ENCODE measurements at places on chromosomes 16 and 17.

GRCh38 chr16:50597563-50598255, 49.5 kb downstream of the NKD1 start:
- no peak for DNase-seq

GRCh38 chr16:26561303-26561702, 505.4 kb upstream of the C16orf82 start:
- no peak for DNase-seq

- no peak for DNase-seq
Measured at GRCh38 chr16:24838554-24839266, 7.1 kb upstream of the SLC5A11 start.

DNA sequence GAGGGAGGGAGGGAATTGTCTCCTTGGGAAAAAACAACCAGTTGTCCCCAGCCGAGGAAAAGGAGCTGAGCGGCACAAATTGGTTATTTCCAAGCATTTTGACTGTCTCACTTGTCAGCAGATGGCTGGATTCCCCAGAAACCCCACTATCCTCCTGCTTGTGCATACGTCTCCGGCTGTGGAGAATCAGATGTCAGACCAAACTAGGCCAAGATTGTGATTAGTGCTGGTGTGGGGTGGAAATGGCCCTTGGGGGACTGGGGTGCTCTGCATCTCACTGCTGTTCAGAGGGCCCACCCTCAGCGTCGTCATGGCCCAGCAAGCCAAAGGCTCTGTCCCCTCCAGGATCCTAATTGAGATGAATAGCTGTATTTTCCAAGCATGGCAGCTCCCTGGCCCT, 131.7 kb upstream of the HSBP1 start:
- no peak for DNase-seq

- no peak for DNase-seq
Measured at GRCh38 chr17:28887871-28888471, 9.6 kb downstream of the FLOT2 start.

DNA sequence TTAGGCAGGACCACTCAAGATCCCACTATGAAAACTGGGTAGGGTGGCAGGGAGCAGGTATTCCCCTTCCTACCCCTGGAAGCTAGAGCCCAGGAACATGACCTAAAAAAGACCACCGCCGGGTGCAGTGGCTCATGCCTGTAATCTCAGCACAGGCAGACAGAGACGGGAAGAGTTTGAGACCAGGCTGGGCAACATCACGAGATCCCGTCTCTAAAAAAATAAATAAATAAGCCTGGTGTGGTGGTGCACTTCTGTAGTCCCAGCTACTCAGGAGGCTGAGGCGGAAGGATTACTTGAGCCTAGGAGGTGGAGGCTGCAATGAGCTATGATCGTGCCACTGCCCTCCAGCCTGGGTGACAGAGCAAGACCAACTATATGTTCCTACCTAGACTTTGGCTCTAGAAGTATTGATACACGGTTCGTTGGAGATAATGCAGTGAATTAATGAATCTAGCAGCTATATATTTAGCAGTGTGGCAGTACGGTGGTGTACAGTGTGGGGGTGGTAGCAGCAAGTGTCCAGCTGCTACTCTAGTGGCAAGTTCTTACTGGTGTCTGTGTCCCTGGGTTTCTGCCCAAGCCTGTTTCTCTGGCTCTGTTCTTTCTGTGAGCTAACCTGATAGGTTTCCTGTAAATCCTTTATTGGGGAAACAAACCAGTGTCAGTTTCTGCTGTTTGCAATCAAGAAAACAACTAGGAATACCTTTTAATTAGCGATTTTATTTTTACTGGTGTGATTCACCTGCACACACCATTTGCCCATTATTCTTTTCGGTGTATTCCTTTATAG, 3.3 kb upstream of the USP31 start:
- DNase-seq = no peak

- no peak for DNase-seq
Measured at GRCh38 chr16:77823067-77823466, 34.7 kb downstream of the VAT1L start.

GRCh38 chr17:31269578-31269983, 27.5 kb downstream of the OMG start:
- no peak for DNase-seq

GRCh38 chr17:44314524-44314868, 6.1 kb downstream of the RUNDC3A start:
- no peak for DNase-seq

- DNase-seq = no peak
Measured at GRCh38 chr17:77214743-77215142, 74.0 kb downstream of the SEC14L1 start.

GRCh38 chr17:79356839-79357447, 253.9 kb downstream of the RBFOX3 start:
- no peak for DNase-seq

- DNase-seq = no peak
Measured at GRCh38 chr16:87216148-87216840, 100.9 kb downstream of the C16orf95 start.

- no peak for DNase-seq
Measured at GRCh38 chr16:15879255-15879811, 9.1 kb downstream of the CEP20 start.

- no peak for DNase-seq
Measured at GRCh38 chr16:71726476-71727315, 2.2 kb upstream of the PHLPP2 start.

GRCh38 chr17:384622-385177, 32.1 kb upstream of the RPH3AL start:
- no peak for DNase-seq

DNA sequence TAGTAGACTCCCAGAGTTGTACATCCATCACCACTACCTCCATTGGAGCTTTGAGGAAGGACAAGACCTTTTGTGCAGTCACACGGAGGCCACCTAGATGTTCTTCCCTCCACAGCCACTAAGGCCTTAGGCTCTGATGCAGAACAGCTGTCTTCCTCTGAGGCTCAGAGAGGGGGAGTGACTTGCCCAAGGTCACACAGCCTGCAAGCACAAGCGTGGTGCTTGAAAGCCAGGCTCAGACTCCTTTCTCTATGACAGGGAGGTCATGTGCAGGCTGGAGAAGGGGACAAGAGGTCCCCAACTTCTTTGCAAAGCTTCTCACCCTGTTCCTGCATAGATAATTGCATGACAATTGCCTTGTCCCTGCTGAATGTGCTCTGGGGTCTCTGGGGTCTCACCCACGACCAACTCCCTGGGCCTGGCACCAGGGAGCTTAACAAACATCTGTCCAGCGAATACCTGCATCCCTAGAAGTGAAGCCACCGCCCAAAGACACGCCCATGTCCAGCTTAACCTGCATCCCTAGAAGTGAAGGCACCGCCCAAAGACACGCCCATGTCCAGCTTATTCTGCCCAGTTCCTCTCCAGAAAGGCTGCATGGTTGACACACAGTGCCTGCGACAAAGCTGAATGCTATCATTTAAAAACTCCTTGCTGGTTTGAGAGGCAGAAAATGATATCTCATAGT, 12.7 kb downstream of the SCGB1C2 start:
- no peak for DNase-seq

All from NCI-H446 (cell line).